ENCODE measurements at places on chromosomes 3 and 15.

DNA sequence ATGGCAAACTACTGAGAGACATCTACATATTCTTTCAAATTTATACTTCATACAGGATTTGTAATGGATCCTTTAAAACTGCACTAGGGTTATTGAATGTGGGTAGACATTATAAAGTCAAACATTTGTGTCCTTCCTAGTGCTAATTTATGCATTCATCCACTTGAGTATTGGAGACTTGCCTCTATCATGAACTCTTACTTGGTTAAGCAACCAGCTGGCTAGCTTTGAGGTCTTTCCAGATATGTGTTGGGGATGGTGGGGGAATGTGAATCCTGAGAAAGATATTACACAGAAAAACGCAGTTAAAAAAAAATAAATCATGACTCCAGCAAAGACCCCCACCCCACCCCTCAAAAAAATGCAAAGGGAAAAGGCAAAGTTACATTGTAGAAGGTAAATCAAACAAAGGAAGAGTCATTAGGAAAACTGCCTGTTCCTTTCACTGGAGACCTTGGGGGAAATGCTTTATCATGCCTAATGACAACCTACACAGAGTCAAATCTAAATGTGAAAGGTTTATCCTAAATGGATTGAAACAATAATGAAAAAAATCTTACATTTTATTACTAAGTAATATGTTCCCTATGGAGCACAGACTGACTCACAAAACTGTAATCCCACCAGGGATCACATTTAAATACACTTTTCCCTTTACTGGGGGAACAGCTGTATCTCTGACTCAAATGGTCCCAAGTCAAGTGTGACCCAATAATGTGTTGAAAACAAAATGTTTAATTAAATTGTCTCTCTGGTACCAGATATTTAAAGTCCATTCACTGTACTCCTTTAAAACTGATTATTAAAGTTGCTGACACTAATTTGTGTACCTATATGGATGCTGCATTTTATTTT lies 522.3 kb downstream of the ROBO1 start:
- DNase-seq = no peak

DNA sequence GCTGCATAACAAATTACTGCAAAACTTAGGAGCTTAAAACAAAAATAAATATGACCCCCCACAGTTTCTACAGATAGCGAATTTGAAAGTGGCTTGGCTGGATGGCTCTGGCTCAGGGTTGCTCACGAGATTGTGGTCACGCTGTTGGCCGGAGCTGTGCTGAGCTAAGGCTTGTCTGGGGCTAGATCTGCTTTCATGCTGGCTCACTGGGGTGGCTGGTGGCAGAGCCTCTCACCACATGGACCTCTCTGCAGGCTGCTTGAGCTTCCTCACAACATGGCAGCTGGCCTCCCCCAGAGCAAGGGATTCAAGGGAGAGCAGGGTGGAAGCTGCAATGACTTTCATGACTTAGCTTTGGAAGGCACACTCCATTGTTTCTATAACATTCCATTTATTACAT lies 354.1 kb downstream of the SHQ1 start:
- no peak for DNase-seq

GRCh38 chr3:23246651-23247050 lies 43.5 kb downstream of the UBE2E2 start:
- DNase-seq = no peak

GRCh38 chr3:150956376-150956775 lies 16.2 kb downstream of the CLRN1 start:
- DNase-seq = no peak

GRCh38 chr3:184180165-184180564 lies 5.5 kb downstream of the AP2M1 start:
- no peak for DNase-seq

DNA sequence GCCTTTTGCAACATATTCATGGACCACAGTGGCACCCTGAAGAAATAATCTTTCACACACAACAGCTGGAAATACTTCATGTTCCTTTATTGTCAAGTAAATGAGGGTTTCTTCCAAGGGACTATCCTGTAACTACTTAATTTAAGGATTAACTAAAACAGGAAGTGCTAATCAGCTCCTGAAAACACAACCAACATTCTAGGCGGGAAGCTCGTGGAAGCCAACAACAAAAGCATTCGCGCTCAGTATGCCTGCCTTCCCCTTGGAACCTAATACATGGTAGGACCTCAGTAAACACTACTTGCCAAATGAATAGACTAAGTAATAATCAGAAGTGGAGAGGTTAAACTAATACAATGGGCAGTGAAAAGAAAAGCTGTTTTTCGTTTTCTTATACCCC lies 300.9 kb downstream of the RORA start:
- no peak for DNase-seq

GRCh38 chr15:75234191-75234810 lies 23.8 kb upstream of the GOLGA6C start:
- DNase-seq = no peak

- no peak for DNase-seq
Observed at GRCh38 chr15:45180201-45180600, 7.6 kb downstream of the SHF start.

- DNase-seq = no peak
Observed at GRCh38 chr15:73957276-73957675, 31.0 kb downstream of the LOXL1 start.

GRCh38 chr3:26081806-26082205 lies 291.9 kb downstream of the OXSM start:
- no peak for DNase-seq

DNA sequence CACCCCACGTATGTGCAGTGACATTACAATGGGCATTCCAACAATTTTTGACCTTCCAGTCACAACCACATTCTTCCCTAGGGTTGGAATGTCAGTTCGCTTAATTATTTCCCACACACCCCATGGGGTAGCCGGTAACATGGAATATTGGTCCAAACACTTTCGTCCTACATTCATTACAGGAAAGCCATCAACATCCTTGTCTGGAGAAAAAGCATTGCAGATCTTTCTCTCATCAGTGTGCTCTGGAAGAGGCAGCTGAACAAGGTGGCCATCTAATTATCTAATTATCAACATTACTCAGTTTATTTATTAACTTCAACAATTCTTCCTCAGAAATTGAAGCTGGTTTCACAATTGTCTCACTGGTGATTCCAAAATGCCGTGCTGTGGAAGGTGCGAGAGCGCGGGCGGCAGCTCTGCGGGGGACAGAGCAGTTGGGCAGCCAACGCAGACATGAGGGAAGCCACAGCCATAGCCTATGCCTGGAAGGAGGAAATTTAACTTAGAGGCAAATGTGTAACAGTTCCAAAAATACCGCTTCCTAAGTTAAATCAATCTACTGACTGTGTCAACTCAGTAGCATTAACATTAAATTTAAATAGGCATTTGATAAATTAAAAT lies 1158.9 kb upstream of the EPHA6 start:
- no peak for DNase-seq

- DNase-seq = no peak
Observed at GRCh38 chr3:184503647-184504046, 57.9 kb upstream of the EPHB3 start.

- no peak for DNase-seq
Observed at GRCh38 chr3:73074781-73075180, 13.3 kb downstream of the EBLN2 start.

GRCh38 chr15:42371096-42371495 lies 11.8 kb downstream of the CAPN3 start:
- DNase-seq = no peak

DNA sequence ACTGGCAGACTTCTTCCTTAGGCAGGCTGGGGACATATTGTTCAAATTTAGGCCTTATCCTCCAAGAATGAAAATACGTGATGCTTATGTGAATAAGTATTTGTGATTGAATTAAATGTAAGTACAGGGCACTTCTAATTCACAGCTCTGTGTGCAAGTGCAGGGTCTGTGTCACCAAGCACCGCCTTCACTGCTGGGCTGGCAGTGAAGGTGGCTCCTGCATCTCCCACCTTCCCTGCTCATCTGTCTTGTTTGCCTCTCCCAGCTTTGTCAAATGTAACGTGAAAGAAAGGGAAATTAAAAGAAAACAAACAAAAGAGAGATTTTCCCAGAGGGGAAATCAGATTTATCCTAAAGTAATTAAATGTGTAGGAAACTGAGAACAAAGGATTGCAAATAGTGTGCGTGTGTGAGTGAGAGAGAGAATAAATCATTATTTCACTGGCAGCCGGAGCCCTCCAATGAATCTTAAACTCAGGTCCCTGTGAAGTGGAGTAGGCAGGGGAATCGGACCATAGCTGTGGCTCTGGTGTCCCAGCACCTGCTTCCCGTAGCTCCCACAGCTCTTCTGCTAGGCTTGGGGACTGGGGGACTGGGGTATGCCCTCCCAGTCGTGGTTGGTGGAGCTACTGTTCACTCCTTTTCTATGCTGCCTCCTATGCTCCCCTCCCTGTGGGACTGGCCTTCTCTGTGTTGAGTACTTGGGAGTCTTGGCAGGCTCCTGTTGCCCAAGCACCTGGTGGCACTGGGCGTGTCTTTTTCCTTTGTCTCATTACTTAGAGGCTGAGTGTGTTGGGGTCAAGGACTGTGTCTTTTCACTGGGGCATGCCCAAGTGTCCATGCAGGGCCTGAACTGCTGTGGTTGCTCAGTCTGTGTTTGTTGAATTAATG lies 222.2 kb downstream of the EPHB1 start:
- DNase-seq = peak; percentile 30

DNA sequence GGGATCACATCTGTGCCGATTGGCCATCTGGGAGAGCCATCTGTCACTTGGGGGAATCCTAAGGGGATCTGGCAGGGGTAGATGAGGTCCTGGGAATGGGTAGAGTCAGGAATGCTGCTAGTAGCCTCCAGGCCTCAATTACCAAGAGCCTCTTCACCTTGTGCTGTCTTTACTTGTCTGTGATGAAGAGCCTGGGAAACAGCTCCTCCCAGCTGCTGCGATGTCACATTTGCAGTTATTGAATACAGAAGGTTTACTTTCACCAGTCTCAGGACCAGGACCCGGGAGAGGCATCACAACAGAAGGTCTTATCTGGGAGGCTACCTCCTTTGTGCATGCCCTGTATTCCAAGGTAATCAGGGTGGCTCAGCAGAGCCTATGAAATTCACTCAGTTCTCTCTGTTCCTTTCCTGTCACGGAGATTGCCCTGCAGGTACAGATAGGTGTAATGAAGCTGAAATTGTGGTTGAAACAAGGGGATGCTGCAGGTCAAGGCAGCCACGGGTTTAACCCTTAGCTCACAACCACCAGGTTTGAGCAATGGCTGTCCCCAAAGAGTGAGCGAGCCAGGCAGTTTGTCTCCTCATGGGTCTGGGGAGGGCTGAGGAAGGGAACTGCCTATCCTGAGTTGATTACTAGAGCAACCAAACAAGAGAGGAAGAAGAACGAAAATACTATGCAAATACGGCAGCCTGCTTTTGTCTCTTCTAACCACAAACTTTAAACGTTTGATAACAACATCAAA lies 298.9 kb upstream of the RORA start:
- DNase-seq = no peak

DNA sequence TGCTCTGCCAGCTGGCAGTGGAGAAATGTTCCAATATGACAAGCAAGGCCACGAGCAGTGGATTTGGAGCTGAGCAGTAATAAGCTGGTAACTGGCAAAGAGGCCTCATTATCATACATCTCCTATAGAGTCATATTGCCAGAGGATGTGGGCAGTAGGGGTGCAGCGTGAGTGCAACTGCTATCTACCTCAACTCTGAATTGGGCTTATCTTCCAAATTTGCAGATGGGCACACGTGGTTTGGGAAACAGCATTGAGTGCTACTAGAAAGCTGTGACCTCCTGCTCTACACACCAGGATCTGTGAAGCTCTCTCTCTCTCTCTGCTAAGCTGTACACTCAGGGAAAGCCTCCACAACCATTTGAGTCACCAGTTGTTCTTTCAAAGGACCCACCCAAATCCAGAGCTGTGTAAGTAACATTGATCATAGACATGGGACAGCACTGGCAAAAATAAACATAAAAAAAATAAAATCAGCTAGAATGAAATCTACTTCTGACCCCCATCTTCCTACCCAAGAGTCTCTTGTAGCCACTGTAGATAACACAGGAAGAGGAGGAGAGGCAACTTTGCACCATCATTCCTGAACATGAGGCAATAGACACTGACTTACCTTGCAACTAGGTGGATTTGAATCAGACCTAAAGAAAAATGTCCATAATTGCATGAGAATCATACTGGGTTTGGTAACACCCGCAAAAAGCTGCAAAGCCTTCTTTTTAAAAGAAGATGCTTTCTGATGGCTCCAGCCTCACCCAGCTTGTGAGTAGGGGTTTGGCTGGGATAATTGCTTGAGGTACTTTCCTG lies 82.9 kb upstream of the THBS1 start:
- DNase-seq = no peak

DNA sequence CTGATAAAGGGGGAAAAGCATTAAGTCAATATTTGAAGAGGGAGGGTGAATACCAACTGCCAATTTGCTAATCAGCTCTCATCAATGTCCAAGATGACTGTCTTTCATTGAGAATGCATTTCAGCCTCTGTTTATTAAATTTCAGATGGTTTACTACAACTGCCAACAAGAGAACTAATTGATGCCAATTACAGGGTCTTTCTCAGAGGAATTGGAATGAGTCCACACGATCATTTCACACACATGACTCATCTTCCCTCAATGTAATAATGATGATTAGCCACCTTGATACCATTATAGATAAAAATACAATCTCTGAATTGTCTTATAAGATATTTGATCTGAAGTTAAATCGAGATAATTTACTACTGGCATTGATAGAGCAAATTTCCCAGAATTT lies 1274.4 kb downstream of the ROBO2 start:
- DNase-seq = no peak

- peak; percentile 45 for DNase-seq
Observed at GRCh38 chr3:58214484-58215316, 3.9 kb upstream of the DNASE1L3 start.

- no peak for DNase-seq
Observed at GRCh38 chr15:31296646-31297574, 29.7 kb upstream of the KLF13 start.

DNA sequence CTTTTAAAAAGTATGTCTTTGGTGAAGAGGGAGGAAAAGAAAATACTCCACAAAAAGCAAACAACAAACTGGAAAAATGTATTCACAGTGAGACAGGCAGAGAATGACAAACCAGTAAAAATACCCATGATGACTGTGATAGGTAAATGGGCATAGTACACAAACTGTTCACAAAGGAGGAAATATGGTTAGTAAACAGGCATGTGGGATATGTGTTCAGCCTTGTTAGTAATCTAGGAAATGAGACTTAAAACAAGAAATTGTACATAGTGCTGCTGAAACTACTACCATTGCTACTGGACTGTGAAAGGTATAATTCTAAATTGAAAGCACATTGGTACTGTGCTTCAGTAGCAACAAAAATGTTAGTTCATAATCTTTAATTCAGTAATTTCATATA lies 50.1 kb downstream of the UBE2E2 start:
- no peak for DNase-seq

Data from eye (tissue), 1 donor.